ENCODE measurements at places on chromosomes 1 and 21.
A peak's percentile ranks its signal among the peaks of the same experiment; 100 is the strongest.

- no peak for DNase-seq
Observed at GRCh38 chr1:208866386-208866955, 622.3 kb upstream of the PLXNA2 start.

DNA sequence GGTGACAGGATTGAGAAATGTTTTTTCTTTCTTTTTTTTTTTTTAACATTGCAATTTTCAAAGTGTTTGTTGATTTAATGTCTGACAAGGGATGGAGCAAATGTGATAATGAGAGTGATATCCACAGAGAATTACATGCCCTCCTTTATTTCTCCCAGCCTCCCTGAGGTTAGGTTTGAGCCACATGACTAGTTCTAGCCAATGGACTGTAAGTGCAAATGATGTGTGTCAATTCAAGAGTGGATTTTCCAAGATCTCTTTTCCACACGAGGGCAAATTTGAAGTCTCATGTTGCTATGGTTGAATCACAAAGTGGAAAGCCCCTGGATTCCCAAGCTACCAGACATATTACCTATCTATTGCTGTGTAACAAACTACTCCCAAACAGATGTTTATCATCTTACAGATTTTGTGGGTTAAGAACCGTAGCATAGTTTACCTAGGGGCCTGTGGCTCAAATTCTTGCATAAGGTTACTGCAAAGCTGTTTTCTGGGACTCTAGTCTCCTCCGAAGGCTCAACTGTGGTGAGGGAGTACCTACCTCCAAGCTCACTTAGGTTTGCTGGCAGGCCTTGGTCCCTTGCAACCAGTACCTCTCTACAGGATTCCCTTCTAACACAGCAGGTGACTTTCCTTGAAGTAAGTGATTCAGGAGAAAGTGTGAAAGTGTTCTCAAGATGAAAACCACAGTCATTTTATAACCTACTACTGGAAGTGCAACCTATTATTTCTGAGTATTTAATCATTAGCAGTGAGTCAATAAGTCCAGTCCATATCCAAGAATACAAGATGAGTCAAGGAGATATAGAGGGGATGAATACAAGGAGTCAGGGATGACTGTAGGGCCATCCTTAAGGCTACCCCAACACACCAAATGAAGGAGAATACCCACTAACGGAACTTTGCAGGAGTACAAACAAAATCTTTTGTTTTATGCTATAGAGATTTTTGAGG, 533.6 kb downstream of the PTPRC start:
- no peak for DNase-seq

GRCh38 chr1:61245696-61246400, 163.5 kb downstream of the NFIA start:
- no peak for DNase-seq

- peak; percentile 73 for DNase-seq
Observed at GRCh38 chr1:39609618-39610331, 29.7 kb downstream of the HEYL start.

DNA sequence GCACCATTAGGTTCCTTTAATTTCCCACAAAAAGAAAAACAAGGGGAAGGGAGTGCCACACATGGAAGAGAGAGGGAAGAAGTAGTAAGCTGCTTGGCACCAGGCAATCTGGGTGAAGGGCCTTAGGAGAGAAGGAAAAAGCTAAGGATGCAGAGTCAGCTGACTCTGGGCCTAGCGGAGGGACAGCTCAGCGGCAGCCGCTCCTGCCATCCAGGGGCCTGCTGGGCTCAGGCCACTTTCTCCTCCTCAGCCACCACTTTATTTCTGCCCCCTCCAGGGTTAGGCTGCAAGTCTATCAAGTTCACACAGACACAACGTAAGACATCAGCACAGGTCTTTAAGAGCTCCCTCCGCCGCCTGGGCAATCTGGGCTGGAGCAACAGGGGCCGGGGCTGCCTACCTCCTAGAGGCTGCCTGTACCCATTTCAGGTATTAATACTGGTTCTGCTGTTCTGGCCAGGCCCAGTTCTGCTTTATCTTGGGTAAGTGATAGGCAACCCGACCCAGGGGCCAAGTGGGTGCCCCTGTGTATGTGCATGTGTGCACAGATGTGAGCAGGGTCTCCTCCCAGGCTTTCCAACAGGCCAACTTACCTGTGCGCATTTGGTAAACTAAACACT, 53.6 kb downstream of the SLC45A1 start:
- no peak for DNase-seq

GRCh38 chr1:194600716-194601115, 1414.3 kb upstream of the B3GALT2 start:
- DNase-seq, result no peak

- no peak for DNase-seq
Observed at GRCh38 chr1:184482136-184482535, 95.3 kb downstream of the C1orf21 start.

- DNase-seq, result peak; percentile 80
Observed at GRCh38 chr1:26692793-26693490, 2.9 kb upstream of the ARID1A start.

GRCh38 chr1:185497177-185497576, 180.1 kb upstream of the IVNS1ABP start:
- no peak for DNase-seq

- no peak for DNase-seq
Observed at GRCh38 chr1:41813226-41813625, 105.5 kb downstream of the HIVEP3 start.

- no peak for DNase-seq
Observed at GRCh38 chr1:68624233-68624632, 127.4 kb upstream of the DEPDC1 start.

DNA sequence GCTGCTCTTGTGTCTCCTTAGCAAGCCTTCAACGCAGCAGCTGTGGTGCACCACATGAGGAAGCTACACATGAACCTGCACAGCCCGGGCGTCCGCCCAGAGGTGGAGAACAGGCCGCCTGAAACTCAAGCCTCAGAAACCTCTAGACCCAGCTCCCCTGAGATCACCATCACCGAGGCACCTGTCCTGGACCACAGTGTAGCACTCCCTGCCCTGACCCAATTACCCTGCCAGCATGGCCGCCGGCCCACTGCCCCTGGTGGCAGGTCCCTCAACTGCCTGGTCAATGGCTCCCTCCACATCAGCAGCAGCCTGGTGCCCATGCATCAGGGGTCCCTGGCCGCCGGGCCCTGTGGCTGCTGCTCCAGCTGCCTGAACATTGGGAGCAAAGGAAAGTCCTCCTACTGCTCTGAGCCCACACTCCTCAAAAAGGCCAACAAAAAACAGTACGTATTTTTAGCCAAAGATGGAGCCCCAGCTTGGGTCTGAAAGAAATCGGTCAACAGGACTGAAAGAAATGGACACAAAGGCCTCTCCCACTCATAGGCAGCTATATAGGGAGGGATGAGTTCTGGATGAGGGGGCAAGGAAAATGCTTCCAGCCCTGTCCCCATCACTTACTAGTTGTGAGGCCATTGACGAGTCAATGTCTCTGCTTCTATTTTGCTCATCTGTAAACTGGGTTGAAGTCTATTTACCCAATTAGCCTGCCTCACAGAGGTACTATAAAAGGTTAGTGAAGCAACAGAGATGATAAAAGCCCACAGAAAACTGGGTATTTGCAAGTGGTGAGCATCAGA, 28.5 kb downstream of the CAMK1G start:
- DNase-seq, result no peak

DNA sequence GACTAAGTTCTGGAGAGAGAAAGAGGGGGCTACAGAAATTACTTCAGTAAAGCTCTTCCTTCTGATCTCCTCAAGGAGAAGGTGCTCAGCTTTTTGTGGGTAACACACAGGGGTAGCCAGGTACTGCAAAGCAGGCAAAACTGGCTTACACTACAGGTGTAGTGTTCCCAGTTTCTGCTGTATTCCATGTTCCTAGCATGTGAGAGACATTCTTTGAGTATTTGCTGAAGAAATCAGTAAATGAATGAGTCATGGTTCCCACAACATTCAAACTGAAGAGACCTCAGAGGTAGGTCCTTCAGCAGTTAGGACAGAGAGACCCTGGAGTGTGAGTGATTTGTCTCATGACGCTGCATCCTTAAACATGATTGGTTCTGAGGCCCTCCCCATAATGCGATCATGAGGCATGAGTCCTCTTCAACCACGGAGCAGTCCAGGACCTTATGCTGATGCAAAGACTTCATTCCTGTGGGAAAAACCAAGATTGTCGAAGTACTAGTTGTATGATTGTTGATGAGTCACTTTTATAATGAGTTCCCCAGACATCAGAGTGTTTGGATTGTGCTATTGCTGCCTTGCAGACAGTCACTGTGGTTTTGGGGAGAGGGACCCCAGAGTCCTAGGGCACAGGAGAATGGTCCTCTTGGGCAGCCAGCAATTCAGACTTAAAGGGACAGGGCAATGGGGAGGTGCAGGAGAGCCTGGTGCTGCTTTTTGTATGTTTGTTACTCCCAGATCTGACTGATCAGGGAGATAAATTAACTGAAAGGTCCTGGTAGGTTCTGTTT, 2.7 kb upstream of the OR10J4 start:
- DNase-seq, result no peak
